NCI-H2081 (cell line): ENCODE measurements at places on chromosomes 13 and 19.

DNA sequence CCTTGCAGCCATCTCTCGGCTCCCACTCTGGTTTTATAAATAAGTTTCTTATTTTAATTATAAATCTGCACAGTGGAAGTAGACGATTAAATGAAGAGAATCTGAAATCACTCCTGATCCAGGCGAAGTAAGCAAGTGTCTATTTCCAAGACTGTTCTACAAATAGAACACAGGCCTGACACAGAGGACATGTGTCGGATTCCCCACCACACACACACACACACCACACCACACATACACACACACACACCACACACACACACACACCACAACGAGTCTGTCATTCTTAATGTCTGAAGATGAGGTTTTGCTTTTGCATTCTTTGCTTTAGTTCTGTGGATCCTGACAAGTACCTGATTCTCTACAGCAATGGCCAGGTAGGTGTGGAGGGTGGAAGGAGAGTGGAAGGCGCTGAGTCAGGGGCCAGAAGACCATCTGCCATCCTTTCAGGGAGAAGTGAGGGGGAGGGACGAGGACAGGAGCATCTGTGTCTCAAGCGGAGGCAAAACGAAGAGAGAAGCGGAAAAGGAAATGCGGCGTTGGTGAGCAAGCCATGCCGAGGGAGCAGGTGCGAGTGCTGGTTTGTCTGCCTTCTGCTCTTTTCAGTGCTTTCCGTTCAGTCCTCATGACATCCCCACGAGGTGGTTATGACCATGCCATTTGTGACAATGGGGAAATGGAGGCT is 110.2 kb downstream of the TEX26 start:
- DNase-seq = no peak

DNA sequence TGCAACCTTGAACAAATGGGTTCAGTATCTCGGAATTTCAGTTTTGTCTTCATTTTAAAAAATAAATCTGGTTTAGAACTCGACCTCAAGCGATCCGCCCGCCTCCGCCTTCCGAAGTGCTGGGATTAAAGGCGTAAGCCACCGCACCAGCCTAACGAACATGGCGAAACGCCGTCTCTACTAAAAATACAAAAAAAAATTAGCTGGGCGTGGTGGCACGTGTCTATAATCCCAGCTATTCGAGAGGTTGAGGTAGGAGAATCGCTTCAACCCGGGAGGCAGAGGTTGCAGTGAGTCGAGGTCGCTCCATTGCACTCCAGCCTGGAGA is 571 bp downstream of the ZNF302 start:
- no peak for DNase-seq

DNA sequence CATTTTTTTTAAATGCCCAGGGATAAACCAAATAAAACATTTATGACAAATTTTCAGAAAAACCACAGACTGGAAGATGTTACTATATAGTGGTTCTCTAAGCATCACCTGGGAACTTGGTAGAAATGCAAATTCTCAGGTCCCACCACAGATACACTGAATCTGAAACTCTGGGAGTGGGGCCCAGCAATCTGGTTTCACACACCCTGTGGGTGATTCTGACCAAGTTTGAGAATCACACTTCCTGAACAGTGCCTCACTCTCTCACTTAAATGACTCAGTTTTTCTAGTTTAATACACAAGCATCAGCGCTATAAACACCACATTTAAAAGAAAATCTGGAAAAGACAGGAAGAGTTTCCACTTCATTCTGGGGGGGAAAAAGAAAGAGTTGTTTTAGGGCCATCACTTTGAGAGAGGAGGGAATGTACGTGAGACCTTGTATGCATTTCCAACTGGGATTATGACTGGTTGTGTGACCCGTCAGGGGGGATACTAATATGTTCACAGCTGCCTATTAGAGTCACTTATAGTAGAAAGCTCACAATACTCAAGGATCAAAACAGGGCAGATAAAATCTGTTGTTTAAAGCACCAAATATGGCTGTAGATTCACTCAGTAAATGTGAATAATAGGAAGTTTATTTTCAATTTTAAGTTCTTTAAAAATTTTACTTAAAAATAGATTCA is 567.7 kb downstream of the GPC6 start:
- DNase-seq = no peak

GRCh38 chr19:3123956-3124355 is 11.9 kb upstream of the GNA15 start:
- DNase-seq = no peak

DNA sequence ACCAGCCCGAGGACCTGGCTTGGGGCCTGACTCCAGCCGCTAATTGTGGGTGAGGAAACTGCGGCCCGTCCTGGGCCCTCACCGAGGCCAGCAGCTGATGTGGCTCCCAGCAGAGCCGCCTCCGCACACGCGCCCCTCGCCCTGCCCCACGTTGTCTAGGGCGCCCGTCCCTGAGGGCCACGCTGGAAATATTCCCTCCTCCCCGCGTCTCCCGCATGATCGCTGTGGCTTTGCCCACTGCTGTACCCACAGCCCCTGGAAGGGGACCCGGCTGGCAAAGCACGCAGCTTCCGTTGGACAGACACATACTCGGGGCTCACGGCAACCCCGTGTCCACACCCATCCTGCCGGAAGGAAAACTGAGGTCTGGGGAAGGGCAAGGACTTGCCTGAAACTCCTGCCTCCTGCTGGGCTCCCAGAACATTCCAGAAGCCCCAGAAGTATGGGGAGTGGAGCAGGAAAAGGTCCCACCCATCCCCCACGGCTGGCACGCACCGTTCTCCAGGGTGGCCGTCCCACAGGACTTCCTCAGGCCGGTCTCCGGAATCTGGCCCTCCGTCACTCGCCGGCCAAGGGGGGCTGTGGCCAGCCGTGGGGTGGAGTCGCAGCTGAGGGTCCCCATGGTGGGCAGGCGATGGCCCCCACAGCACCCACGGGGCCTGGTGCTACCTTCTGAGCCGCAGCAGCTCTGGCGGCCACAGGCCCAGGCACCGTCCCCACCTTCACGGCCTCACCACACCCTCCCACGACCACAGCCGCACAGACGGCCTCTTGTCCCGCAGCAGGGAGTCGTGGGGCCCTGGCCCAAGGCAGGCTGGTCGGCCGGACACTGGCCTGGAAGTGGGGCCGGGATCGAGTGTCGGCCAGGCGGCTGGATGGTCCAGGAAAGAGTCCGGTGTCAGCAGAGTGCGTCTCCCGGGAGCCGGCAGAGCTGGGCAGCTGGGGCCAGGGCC is 13.6 kb upstream of the SHC2 start:
- DNase-seq = no peak

- no peak for DNase-seq
These were observed 299.8 kb downstream of the KLF5 start for GRCh38 chr13:73358606-73359095.

DNA sequence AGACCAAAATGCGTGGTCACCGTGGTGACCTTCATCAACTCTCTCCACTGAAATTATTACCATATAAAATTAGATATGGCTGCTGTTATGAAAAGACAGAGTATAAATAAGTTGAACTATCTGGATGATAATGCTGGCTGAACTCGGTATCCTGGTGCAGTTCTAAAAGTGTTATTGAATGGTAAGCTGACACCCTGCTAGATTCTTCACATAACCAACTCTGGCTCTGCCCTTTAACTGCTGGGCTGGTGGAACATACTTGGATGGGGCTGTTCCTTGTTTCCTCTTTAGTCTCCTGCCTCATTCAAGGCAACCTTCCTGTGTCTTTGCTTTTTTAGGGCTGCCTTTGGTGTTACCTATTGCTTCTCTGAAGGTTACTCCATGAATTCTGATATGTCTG is 106.9 kb downstream of the FGF9 start:
- no peak for DNase-seq

GRCh38 chr13:114096031-114096485 is 36.4 kb downstream of the RASA3 start:
- no peak for DNase-seq

DNA sequence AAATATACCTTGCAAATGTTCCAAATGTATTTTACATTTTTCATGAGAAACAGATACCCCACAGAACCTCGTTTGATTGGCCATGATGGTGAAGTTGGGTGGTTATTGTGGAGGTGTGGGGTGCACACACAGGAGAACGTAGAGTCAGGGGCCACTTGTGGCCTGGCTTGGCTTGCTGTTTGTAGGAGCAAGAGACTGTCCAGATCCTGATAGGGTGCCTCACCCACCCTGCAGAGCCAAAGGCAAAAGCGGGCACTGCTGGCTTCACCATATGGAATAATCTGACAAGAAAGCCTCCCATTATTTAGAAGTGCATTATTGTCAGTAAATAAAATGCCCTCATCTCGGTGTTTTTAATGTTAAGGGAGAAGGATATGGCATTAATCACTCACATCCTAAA is 330.2 kb downstream of the TEX29 start:
- no peak for DNase-seq

- DNase-seq = no peak
These were observed 343.2 kb downstream of the KCNRG start for GRCh38 chr13:50358231-50359040.

DNA sequence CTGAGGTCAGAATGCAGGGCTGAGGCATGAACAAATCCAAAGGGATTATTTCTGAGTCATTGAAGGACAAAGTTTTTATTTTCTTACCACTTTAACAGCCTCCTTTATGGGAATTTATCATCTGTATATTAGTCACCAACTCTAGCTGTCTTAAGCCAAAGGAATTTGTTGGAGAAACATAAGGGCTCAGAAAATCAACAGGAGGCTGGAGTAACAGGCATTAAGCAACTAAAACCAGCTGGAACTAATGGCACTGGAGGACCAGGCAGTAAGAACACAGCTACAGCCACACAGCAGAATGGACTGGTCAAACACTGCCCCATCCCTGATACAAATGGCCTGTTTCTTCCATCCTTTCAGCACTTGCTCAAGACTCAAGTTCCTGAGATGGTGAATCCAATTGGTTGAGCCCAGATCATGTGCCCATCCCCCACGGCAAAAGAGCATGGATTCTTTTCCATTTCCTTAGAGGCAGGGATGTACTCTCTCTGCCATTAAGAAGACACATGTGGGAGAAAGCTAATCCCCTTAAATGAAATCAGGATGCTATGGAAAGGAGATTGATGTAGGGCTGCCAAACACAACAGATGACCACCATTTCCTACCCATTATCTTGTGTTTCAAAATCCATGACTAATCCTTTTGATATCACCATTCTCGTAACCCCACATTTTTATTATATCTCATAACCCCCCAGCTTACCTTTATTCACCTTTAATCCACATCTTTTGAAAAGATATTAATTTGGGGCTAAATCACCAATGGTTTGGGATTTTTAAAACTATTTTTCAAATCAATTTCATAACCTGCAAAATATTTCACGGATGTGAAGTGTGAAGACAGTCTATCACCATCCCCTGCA is 157.0 kb upstream of the FNDC3A start:
- DNase-seq = no peak

GRCh38 chr13:38630780-38631179 is 56.1 kb upstream of the FREM2 start:
- DNase-seq = no peak

GRCh38 chr13:41457589-41458186 is 338 bp downstream of the RGCC start:
- no peak for DNase-seq

DNA sequence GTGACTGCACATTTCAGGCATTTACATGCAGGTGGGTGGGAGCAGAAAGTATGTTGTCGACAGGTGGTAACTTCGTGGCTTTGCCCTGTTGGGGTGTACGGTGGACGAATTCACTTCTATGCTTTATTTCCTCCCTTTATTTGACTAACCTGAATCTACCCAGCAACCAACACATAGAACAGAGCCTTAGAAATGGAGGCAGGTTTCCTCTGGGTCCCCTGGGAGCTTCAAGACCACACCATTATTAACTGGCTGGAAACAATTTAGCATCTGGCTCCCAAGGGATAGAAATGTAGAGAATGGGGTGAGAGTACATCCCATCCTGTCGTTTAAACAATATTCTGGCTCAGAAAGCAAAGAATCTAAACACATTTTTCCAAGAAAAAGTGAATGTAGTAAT is 244.4 kb downstream of the DLEU7 start:
- DNase-seq = no peak

DNA sequence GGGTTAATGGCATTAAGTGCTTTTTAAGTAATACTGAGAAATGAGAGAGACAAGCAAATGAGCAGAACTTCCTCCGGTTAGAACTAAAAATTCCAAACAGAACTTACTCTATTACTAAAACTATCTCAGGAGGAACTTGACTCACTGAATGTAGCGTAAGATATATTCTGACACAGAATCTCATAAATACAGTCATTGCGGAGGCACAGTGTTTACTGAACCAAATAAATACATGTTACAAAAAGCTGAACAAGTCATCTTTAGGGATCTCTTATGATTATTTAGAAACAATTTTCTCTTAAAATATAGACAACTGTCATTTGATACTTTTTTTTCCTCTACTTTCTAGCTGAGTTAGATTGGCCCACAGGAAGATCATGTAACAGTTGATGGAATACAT is 283.1 kb downstream of the KLF12 start:
- DNase-seq = no peak

DNA sequence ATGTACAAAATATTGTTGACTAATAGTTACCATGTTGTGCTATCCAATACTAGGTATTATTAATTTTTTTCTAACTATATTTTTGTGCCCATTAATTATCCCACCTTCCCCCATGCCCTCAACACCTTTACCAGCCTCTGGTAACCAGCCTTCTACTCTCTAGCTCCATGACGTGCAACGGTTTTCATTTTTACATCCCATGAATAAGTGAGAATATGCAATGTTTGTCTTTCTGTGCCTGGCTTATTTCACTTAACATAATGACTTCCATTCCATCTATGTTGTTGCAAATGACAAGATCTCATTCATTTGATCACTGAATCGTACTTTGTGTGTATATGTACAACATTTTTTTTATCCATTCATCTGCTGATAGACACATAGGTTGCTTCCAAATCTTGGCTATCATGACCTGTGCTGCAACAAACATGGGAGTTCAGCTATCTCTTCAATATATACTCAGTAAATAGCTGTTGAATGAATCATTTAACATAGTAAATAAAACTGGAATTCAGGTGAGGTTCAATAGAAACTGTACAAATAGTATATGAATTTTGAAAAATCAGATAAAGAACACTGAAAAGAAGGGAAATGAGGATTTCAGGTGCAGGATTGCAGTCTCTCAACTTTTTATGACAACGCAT is 509.0 kb upstream of the MIR17HG start:
- DNase-seq = no peak

DNA sequence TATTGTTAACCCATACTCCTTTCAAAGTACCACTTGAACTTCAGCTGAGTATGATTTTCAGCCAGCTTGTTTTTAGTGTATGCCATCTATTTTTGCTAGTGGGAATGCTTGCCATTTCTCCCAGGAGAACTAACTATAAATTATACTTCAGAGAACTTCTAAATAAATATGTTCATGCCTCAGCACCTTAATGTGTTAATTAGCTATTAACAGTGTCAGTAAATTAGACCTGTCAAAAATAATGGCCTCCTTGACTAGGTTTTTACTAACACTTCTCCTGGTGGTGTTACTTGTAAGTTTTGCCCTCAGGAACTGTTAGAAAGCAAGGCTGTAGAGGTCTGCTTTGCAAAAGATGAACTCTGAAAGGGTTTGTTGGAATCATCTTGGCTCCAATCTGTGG is 4.5 kb downstream of the CLDN10 start:
- no peak for DNase-seq

GRCh38 chr19:41175801-41176777 is 16.9 kb upstream of the CYP2S1 start:
- no peak for DNase-seq
